ENCODE measurements at places on chromosomes 11 and 22. TPM values are rescaled to one million over a fixed set of nuclear protein-coding genes. Genes with fewer than 3 reads are reported as not detected.

Gene OR2AG1
- total RNA-seq = not detected

- no peak overlapping the region for H3K27ac ChIP-seq
- no peaks in the 10 kb centered on the region for H3K27me3 ChIP-seq
- H3K4me3 ChIP-seq = no peak overlapping the region
- no peak for DNase-seq
These were observed 351.9 kb downstream of the ETS1 start for GRCh38 chr11:128235426-128235825.

GRCh38 chr11:128859563-128860441, 7.3 kb downstream of the KCNJ1 start:
- no peaks in the 10 kb centered on the region for H3K4me1 ChIP-seq
- peak; percentile 87 for DNase-seq
- H3K27ac ChIP-seq = no peak overlapping the region
- H3K4me3 ChIP-seq = no peak overlapping the region
- no peaks in the 10 kb centered on the region for H3K36me3 ChIP-seq
- H3K27me3 ChIP-seq = no peaks in the 10 kb centered on the region

Gene TRAF6
- total RNA-seq = 16.6 TPM

- no peaks in the 10 kb centered on the region for H3K36me3 ChIP-seq
- H3K4me1 ChIP-seq = peaks cover 3% of the 10 kb centered on the region
- no peak overlapping the region for H3K4me3 ChIP-seq
- no peak for DNase-seq
- H3K27ac ChIP-seq = no peak overlapping the region
These were observed 21.2 kb upstream of the MAP6 start for GRCh38 chr11:75689863-75690609.

GRCh38 chr11:33747979-33748378, 11.8 kb upstream of the CD59 start:
- no peak overlapping the region for H3K27ac ChIP-seq
- no peaks in the 10 kb centered on the region for H3K4me1 ChIP-seq
- no peaks in the 10 kb centered on the region for H3K36me3 ChIP-seq
- no peak overlapping the region for H3K4me3 ChIP-seq
- DNase-seq = no peak

Gene PHOX2A
- 0.32 TPM for total RNA-seq

- H3K27ac ChIP-seq = no peak overlapping the region
- no peaks in the 10 kb centered on the region for H3K27me3 ChIP-seq
- DNase-seq = no peak
- no peaks in the 10 kb centered on the region for H3K36me3 ChIP-seq
- H3K4me1 ChIP-seq = no peaks in the 10 kb centered on the region
These were observed 42.8 kb upstream of the CCND1 start for GRCh38 chr11:69598147-69598546.

Gene HOATZ
- not detected for total RNA-seq

Gene FGF3
- not detected for total RNA-seq

Gene OR56B4
- total RNA-seq = not detected

Gene VPREB1
- total RNA-seq = not detected

DNA sequence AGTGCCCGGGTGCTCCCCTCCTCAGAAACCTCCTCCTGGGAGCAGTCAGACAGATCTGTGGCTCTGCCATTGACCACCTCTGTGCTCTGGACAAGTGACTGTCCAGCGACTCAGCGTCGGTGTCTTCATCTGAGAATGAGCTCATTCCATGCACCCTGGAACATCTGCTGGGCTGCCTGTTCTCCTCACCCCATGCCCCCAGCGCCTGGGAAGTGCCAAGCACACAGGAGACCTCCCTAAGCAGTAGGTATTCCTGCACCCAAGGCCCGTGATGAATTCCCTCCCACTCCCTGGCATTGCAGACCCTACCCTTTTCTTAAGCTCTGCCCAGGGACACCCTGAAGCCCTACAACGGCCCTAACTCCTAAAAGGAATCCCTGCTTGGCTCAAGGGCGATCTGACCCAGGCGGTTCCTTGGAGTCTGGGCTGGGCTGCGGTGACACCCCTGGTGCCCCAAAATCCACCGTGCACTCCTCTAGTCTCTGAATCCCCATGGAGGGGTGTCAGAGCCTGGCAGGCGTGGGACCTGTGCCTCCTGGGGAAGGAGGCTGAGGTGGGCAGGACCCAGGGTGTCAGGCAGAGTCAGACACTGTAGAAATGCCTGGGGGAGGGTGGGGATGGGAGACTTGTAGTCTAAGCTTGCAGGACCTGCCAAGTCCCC, 92.0 kb downstream of the CEP164 start:
- DNase-seq = no peak
- no peaks in the 10 kb centered on the region for H3K36me3 ChIP-seq
- no peaks in the 10 kb centered on the region for H3K27me3 ChIP-seq
- H3K4me1 ChIP-seq = no peaks in the 10 kb centered on the region
- no peak overlapping the region for H3K4me3 ChIP-seq
- H3K27ac ChIP-seq = no peak overlapping the region

- no peaks in the 10 kb centered on the region for H3K27me3 ChIP-seq
- H3K4me1 ChIP-seq = no peaks in the 10 kb centered on the region
- no peak for DNase-seq
- H3K4me3 ChIP-seq = no peak overlapping the region
- H3K36me3 ChIP-seq = no peaks in the 10 kb centered on the region
These were observed 173.6 kb upstream of the CCDC90B start for GRCh38 chr11:83459798-83460197.

DNA sequence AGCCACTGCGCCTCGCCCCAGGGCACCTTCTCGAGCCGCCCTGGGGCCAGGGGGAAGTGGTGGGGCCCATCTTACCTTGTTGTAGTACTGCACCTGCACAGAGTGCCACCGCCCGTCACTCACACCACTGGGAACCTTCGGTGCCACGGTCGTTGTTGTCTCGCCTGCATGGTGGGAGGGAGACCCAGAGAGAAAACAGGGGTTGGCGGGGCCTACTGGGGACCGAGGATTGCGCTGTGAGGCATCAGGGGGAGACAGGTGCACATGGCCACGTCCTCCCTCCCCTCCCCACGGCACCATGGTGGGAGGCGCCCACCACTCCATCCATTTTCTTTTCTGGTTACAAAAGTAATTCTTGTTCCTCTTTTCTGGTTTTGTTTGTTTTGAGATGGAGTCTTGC, 97.8 kb downstream of the TRMU start:
- DNase-seq = no peak
- H3K27ac ChIP-seq = no peak overlapping the region
- no peak overlapping the region for H3K4me3 ChIP-seq
- H3K27me3 ChIP-seq = no peaks in the 10 kb centered on the region
- no peaks in the 10 kb centered on the region for H3K36me3 ChIP-seq
- no peaks in the 10 kb centered on the region for H3K4me1 ChIP-seq

GRCh38 chr22:24592851-24593558, at the start of gene LRRC75B:
TSS of gene LRRC75B (minus strand) at chr22:24593073. CDS start at chr22:24593039, 34 bp downstream.
- peaks cover 4% of the 10 kb centered on the region for H3K4me1 ChIP-seq
- H3K27ac ChIP-seq = peak within 1 kb of the TSS; percentile 73
- no peaks in the 10 kb centered on the region for H3K36me3 ChIP-seq

Gene TCN1
- total RNA-seq = not detected

Gene MMP20
- not detected for total RNA-seq

GRCh38 chr11:21505070-21505469, 687.8 kb upstream of the ANO5 start:
- no peaks in the 10 kb centered on the region for H3K36me3 ChIP-seq
- DNase-seq = no peak
- H3K27me3 ChIP-seq = no peaks in the 10 kb centered on the region
- no peaks in the 10 kb centered on the region for H3K4me1 ChIP-seq
- no peak overlapping the region for H3K27ac ChIP-seq

Gene SLN
- total RNA-seq = not detected

GRCh38 chr11:108117746-108118371, 3.5 kb upstream of the ACAT1 start:
- H3K4me3 ChIP-seq = no peak overlapping the region
- no peaks in the 10 kb centered on the region for H3K36me3 ChIP-seq
- H3K27ac ChIP-seq = no peak overlapping the region
- peaks cover 27% of the 10 kb centered on the region for H3K4me1 ChIP-seq

- peaks cover 46% of the 10 kb centered on the region for H3K36me3 ChIP-seq
- no peak overlapping the region for H3K4me3 ChIP-seq
- peaks cover 100% of the 10 kb centered on the region for H3K4me1 ChIP-seq
These were observed 61.6 kb upstream of the PPARA start for GRCh38 chr22:46088541-46089311.

DNA sequence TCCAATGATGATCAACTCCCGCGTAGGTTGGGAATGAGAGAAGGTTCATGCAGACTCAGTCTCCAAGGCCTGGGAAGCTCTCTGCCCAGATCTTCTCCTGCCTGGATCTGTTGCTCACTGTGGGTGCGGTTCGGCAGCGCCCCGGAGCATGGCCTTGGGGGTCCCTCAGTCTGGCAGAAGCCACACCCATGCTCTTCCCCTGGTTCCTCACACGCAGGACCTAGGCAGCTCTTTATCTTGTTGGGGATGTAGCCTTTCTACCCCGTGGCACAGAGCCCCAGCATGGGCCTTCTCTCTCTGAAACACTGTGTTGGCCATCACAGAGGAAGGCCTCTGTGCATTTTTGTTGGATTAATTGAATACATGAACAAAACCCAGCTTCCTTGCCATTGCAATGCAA, 1461.6 kb downstream of the BRD1 start:
- no peaks in the 10 kb centered on the region for H3K27me3 ChIP-seq
- DNase-seq = no peak
- no peaks in the 10 kb centered on the region for H3K4me1 ChIP-seq
- no peak overlapping the region for H3K27ac ChIP-seq

GRCh38 chr11:44388828-44389657, 79.1 kb upstream of the ALX4 start:
- no peaks in the 10 kb centered on the region for H3K36me3 ChIP-seq
- H3K4me3 ChIP-seq = no peak overlapping the region
- H3K27me3 ChIP-seq = peaks cover 6% of the 10 kb centered on the region
- H3K27ac ChIP-seq = no peak overlapping the region
- H3K4me1 ChIP-seq = no peaks in the 10 kb centered on the region

GRCh38 chr11:111500481-111500880, 11.7 kb downstream of the BTG4 start:
- no peak for DNase-seq
- H3K4me3 ChIP-seq = no peak overlapping the region
- peaks cover 5% of the 10 kb centered on the region for H3K27me3 ChIP-seq

Gene POU2AF2
- not detected for total RNA-seq

DNA sequence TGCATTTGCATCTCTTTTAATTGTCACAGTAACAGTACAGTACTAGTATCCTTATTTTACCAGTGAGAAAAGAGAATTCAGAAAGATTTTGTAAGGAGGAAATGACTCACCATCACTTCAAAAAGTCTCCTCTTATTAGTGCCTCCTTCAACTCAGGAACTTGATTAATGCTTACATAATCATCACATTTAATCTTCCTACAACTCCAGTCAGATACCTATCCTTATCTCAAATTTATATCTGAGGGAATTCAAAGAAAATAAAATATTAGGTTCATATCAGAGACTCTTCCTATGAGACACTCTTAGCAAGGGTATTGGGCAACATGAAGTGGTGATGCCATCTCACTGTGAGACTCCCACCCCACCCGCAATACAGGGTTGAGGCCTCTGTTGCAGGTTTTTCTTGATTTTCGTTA, 26.1 kb upstream of the CTSC start:
- H3K4me3 ChIP-seq = no peak overlapping the region
- H3K36me3 ChIP-seq = no peaks in the 10 kb centered on the region
- DNase-seq = no peak
- H3K4me1 ChIP-seq = peaks cover 4% of the 10 kb centered on the region
- no peak overlapping the region for H3K27ac ChIP-seq

DNA sequence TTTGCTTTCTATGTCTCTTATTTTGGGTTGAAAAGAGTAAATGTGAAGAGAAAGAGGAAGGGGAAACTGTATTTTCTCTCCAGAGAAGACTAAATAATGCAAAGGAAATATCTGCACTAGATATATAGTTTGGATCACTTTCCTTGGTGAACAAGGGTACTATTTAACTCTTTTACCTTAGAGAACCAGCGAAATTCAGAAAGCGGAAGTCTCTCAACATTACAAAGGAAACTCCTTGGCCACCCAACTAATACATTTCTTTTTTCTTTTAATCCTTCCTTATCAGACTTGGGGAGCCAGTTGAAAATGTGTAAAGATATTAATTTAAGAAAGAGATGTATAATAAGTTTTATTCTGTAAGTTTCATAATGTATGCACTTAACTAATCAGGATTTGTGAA, 64.2 kb downstream of the SESN3 start:
- DNase-seq = no peak
- no peak overlapping the region for H3K27ac ChIP-seq
- no peak overlapping the region for H3K4me3 ChIP-seq
- H3K4me1 ChIP-seq = no peaks in the 10 kb centered on the region
- H3K27me3 ChIP-seq = no peaks in the 10 kb centered on the region

DNA sequence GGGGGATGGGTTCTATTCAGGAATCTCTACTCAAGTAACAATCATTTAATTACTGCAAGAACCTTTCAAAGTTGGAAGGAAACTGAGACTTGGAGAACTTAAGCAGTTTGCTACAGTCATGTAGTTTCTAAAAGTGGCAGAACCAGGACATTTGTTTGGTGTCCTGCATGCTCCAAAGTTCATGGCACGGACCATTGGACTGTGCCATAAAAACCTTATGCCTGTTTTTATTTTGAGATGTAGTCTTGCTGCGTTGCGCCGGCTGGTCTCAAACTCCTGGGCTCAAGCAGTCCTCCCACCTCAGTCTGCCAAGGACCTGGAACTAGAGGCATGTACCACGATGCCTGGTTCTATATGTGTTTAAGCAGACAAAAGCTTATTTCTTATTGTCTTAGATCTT, 18.6 kb upstream of the AIFM3 start:
- no peak for DNase-seq
- no peak overlapping the region for H3K27ac ChIP-seq
- H3K27me3 ChIP-seq = no peaks in the 10 kb centered on the region
- no peak overlapping the region for H3K4me3 ChIP-seq

- no peak for DNase-seq
- no peak overlapping the region for H3K27ac ChIP-seq
- no peaks in the 10 kb centered on the region for H3K4me1 ChIP-seq
- no peaks in the 10 kb centered on the region for H3K27me3 ChIP-seq
- no peak overlapping the region for H3K4me3 ChIP-seq
- no peaks in the 10 kb centered on the region for H3K36me3 ChIP-seq
These were observed 85.7 kb downstream of the AMOTL1 start for GRCh38 chr11:94853836-94854235.

GRCh38 chr11:31820438-31820818, 9.3 kb upstream of the PAX6 start:
- H3K4me1 ChIP-seq = peaks cover 7% of the 10 kb centered on the region
- no peak overlapping the region for H3K4me3 ChIP-seq
- no peak overlapping the region for H3K27ac ChIP-seq
- H3K36me3 ChIP-seq = no peaks in the 10 kb centered on the region
- peaks cover 99% of the 10 kb centered on the region for H3K27me3 ChIP-seq

DNA sequence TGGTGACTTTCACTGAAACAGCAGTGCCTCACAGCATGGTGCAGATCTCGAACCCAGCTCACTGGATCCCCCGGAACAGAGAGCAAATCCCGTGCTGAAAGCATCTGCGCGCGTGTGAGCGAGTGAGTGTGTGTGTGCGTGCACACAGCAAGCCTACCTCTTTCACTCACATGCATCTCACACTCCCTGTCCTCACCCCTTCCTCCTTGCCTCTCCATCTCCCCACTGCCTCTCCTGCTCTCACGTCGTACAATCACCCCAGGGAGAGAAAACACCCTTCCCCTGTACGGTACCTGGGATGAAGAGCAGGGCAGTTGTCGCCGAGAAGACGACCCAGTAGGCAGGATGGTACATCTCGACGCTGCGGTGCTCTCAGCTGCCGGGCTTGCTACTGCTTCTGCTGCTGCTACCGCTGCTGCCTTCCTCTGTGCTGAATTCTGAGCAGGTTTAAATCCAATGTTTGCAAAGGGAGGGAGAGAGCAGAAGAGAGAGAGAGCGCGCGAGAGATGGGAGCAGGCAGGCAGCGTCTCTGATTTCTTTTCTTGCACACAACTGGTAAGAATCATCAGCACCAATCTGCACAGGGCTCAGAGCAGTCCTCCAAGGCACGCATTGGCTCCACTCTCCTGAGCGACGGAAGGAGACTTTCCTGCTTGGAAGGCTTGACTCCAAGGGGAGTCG, at the start of gene OPCML:
Gene OPCML, minus strand, starts transcription at position 531 of the 681 bp plus-strand sequence.
- peaks cover 17% of the 10 kb centered on the region for H3K27me3 ChIP-seq
- no peak for DNase-seq
- no peak within 1 kb of the TSS for H3K27ac ChIP-seq
- no peak within 1 kb of the TSS for H3K4me3 ChIP-seq

Gene AIP
- 62.0 TPM for total RNA-seq

Measured in adrenal gland (tissue), 19 donors.